ENCODE measurements at places on chromosomes 5 and 9.

- DNase-seq: no peak
Measured at GRCh38 chr5:86030753-86031152, 587.0 kb upstream of the COX7C start.

GRCh38 chr5:95162231-95162992 is 122.5 kb downstream of the MCTP1 start:
- no peak for DNase-seq

DNA sequence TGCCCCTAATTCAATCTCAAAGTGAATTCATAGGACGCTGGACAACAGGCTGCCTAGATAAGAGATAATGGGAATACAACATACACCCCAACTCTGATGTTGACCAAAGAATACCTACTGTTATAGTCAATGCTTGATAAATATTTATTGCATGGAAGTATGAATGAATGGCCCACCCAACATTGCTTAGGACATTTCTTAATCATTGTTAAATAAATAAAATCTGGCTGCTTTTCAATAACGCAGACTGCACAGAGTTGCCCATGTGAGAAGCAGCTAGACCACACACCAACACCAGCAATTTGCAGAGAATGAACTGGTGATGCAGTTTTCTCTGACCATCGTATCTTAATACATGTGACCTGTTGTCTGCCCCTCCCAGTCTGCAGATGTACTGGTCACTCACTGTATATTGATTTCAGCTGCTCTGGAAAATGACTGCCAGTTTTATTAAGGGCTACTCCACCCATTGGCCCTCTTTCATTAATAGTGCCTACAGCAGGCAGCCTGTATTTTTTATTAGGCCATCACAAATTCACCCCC is 236.2 kb upstream of the WWC1 start:
- DNase-seq: no peak

- no peak for DNase-seq
Measured at GRCh38 chr5:16450163-16450562, 15.4 kb downstream of the ZNF622 start.

GRCh38 chr5:61600945-61601511 is 269.0 kb downstream of the ZSWIM6 start:
- DNase-seq: no peak

- no peak for DNase-seq
Measured at GRCh38 chr9:132422574-132422973, 12.6 kb downstream of the CFAP77 start.

DNA sequence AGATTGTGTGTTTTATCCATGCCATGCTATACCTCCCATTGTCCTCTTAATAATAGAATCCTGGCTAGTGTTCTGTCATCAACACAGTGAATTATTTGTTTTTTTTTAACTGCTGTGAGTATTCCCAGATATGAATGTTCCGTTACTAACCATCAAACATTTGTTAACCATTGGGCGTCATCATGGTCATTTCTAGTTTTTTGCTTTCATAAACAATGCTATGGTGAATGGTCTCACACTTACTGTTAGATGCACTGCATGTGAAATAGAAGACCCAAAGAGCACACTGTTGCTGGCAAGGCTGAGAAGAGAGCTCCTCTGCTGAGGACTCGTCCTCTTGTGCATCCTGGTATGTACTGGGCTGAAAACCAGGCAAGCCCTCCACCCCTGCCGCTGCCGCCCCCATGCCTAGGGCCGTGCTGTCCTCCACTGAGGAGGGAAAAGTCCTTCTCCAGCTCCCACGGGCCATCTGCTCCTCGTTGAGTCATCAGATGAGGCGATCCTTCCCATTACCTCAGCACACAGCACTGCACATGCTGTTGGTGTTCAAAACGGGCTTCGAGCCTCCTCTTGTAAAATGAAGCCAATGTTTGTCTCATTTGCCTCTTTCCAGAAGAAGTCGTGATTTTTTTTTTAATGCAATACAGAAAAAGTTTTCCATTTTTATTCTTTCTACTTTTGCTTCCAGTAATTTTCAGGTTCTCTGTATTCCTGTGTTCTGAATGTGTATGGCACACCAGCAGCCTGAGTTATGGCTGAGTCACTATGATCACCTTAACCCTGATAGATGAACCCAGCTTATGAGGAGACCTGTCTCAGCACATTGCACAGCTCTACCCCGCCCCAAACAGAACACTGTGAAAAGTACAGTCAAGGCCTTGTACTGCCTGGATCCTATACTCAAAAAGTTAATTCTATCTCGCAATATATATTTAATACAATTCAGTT is 219.0 kb downstream of the AOPEP start:
- no peak for DNase-seq

GRCh38 chr5:169280286-169280685 is 20.7 kb downstream of the SLIT3 start:
- no peak for DNase-seq

- DNase-seq: no peak
Measured at GRCh38 chr9:113892861-113893491, 16.9 kb downstream of the ZNF618 start.

DNA sequence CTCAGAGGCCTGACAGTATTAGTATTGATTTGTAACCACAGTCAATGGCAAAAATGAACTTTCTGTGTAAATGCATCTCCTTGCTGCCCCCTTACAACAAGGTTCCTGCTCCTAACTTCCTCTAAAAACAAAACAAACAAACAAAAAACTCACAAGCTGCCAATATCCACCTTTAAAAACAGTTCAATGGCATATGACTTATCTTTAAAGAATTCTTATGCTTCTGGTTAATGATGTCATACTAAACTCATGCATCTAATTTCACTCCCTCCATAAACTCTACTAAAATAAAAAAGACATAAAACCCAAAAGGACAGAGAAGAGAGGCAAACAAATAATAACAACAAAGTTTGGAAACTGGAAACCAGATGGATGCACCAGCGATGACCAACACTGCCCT is 9.0 kb upstream of the OR1N1 start:
- no peak for DNase-seq

DNA sequence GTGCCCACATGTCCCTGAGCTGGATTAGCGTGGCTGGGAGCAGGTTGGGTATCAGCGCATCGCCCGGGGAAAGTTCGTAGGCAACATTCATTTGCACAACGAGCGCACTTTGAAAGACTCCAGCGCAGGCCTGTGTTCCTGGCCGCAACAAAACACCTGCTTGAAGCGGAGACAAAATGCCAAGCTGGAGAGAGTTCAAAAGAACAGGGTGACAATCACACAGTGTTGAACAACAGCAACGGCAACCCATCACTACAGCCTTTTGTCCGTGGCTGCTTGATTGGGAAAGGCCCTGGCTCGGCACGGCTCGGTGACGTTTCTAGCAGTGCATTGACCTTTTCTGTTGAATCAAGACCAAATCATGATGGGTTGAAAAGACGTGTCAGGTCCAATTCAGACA is 336.3 kb downstream of the IRX1 start:
- DNase-seq: no peak

Measured in NCI-H1092 (cell line).